ENCODE measurements at places on chromosomes 4 and X.

DNA sequence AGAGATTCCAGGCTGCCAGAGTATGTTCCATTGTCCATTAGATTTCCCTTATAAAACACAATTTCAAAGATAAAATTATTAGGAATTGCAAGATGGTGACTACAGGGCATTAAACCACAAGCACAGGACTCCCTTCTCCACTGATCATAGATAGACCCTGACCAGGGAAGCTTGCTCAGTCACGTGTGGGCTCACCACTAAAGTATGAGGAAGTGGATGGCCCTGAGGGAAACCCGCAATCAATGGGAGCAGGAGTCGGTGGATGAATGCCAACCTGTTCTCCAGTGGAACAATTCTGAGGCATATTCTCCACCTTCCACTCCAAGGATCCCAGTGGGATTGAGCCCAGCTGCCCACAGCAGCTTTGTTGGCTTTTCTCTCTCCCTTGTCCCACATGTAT, 515.7 kb downstream of the BCOR start:
- no peak for DNase-seq

- no peak for DNase-seq
These were observed 3.5 kb upstream of the STS start for GRCh38 chrX:7143941-7144525.

- no peak for DNase-seq
These were observed 68.4 kb downstream of the PDLIM5 start for GRCh38 chr4:94519925-94520789.

GRCh38 chrX:147848543-147849443, 62.9 kb upstream of the FMR1 start:
- no peak for DNase-seq

DNA sequence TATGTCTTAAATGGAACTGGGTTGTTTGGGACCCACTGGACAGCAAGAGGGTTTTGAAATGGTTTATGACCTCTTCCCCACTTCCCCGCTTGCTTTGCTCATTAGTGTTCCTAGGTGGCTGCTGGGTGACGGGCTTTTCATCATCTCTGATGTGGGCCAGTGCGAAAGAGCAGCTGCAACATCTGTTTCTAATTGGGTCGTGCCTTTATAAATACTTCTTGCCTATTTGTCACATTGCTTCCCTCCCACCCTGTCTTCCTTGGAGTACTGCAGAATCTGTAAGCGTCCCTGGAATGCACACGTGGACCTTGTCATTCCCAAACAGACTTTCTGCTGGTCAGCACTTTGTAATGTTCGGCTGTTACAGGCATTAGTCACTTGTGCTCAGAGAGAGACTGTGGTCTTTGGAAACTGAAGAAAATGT, 35.2 kb downstream of the SEPTIN11 start:
- DNase-seq = peak; percentile 82

GRCh38 chrX:102765809-102766208, 45.3 kb downstream of the GPRASP3 start:
- DNase-seq = no peak

All from left hindlimb (tissue), 1 donor.